H1 (cell line): ENCODE measurements at places on chromosomes 2 and 18.

GRCh38 chr18:48999569-48999968, 48.8 kb upstream of the SMAD7 start:
- no peak for DNase-seq

DNA sequence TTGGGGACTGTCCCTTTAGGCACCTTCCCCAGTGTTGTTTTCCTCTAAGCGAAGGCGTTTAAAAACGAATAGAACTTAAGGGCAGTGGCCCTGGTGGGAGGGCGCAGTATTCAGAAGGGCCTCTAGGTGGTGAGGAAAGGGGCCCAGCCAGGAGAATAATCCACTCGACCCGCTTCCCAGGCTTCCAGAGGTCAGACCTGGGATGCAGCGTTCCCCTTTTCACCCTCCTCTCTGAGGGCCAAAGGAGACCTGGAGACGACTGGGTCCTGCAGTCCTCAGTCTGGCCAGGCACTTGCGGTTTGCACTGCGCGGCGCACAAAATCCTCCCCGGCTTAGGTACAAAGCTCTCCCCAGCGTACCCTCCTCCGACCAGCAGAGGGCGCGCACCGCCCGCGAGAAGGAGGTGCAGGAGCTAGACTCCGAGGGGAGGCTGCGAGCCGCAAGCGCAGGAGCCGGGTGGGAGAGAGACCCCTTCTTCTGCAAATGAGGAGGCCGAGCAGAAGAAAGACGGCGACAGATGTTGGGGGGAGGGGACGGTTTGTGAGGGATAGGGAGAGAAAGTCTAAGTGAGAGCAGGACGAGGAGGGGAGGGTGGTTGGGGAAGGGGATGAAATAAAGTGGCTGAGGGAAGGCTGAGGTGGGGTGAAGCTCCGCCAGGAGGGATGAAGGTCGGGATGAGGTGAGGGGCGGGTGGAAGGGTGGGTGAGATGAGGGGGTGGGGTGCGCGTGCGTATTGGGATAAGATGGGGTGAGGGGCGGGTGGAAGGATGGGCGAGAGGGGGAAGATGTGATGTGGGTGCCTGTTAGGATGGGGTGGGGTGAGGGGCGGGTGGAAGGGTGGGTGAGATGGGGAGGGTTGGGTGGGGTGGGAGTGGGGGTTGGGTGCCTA, 4.9 kb downstream of the FEV start:
- DNase-seq: peak; percentile 97

DNA sequence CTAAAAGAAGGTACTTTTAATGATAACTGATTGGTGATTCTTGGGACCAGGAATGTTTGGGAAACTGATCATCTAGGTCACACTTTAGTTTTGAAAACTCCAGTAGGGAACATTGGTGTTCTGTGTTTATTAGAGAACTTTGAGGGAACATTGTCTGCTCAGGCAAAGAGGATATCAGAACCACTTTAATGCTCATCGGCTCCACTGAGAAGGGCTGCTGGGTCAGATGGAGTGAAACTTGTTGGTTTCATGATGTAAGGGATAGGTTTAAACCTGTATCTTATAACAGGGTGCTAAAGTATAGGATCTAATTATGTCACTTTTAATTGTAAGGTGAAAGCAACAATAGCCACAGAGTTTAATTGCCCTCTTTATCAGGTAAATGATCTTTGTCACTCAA, 14.2 kb upstream of the POLI start:
- no peak for DNase-seq

- DNase-seq: no peak
Measured at GRCh38 chr2:43488737-43489136, 107.1 kb downstream of the THADA start.

DNA sequence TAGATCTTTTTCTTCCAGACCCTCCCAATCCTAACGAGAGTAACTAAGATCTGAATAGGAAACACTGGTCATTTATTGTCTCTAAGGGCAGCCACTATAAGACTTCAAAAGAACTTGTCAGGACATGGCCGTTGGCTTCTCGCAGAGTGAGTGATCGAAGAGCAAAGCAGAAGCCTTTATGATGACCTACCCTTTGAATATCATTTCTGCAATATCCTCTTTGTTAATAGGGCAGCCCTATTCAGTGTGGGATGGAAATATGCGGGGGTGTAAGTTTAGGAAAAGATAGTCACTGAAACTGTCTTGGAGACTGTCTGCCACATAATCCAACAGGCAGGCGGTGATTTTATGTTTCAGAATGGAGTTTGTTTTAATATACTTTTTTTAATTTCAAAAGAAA, 70.9 kb downstream of the FBXO36 start:
- DNase-seq: no peak
